ENCODE measurements at places on chromosomes 1 and 21. TPM values are rescaled to one million over a fixed set of nuclear protein-coding genes. Genes with fewer than 3 reads are reported as not detected.

IGSF3 gene
- under 0.01 TPM for total RNA-seq

SOD1 gene
- 312 TPM for total RNA-seq

- H3K4me3 ChIP-seq, result no peak overlapping the region
- DNase-seq, result no peak
- H3K36me3 ChIP-seq, result no peaks in the 10 kb centered on the region
Observed at GRCh38 chr1:169260478-169261151, 107.0 kb downstream of the NME7 start.

ADGRL2 gene
- 36.9 TPM for total RNA-seq

GRCh38 chr1:197911111-197911856 is 5.9 kb upstream of the LHX9 start:
- DNase-seq, result no peak
- H3K4me3 ChIP-seq, result no peak overlapping the region
- H3K4me1 ChIP-seq, result peaks cover 14% of the 10 kb centered on the region
- H3K36me3 ChIP-seq, result no peaks in the 10 kb centered on the region
- peaks cover 88% of the 10 kb centered on the region for H3K27me3 ChIP-seq

DNA sequence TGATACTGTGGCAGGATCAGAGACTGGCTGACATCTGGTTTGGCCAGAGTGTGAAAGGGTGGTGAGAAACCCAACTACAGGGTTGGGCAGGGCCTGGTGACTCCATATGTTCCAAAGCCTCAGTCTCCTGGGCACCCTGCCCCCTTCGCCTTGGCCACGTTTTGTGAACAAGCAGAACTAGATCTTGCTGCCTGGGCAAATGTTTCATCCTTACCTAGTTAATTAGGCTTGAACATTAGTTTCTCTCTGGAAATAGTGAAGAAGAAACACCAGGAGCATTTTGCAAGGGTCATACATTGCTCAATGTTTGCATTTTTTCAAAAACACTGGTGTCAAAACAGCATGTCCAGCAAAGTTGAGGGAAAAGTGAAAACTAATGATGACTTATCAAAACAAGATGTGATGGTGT is 60.5 kb downstream of the MAP3K7CL start:
- DNase-seq, result peak; percentile 58
- H3K4me1 ChIP-seq, result peaks cover 16% of the 10 kb centered on the region
- H3K27me3 ChIP-seq, result no peaks in the 10 kb centered on the region
- no peak overlapping the region for H3K4me3 ChIP-seq

DNA sequence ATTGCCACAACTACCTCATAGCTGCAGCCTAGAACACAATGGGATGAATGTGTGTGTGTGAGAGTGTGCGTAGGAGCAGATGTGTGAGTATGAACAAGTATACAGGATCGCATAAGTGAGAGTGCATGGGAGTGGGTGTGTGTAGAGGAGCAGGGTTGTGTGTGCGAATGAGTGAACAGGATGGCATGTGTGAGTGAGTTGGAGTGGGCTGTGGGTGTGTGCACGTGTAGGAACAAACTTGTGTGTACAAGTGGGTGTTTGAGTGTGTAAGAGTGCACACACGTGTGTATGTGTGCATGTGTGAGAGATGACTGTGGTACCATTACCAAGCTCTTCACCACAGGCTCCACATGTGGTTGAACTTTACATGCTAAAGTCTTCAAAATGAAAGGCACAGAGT is 175.4 kb upstream of the EDN2 start:
- no peak overlapping the region for H3K27ac ChIP-seq
- H3K4me3 ChIP-seq, result no peak overlapping the region
- H3K27me3 ChIP-seq, result no peaks in the 10 kb centered on the region
- no peak for DNase-seq
- H3K36me3 ChIP-seq, result no peaks in the 10 kb centered on the region

SPOCD1 gene
- total RNA-seq, result 42.2 TPM

Measured in IMR-90 (cell line).